ENCODE measurements at places on chromosomes 16 and 17.

- DNase-seq, result no peak
These were observed 17.8 kb downstream of the ZZEF1 start for GRCh38 chr17:4124999-4125398.

GRCh38 chr16:77869997-77870813 lies 81.8 kb downstream of the VAT1L start:
- DNase-seq, result no peak

- no peak for DNase-seq
These were observed 7.9 kb downstream of the ENGASE start for GRCh38 chr17:79082311-79083190.

DNA sequence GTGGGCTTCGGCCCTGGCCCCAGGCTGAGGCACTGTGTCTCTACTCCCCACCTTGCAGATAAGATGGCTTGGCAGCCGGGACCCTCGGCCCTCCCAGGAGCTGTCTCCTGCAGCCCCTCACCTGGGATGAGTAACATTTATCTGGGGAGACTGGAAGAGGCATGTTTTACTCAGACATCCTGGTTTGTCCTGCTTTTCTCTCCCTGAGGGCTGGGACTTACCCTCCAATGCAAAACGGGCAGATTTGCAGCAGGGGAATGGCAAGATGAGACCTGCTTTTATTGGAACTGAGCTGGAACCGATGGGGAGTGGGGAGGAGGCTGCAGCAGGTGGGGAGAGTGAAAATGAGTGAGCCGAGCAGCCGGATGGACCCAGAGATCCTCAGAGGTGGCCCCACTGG lies 27.3 kb upstream of the UBE2G1 start:
- peak; percentile 72 for DNase-seq

GRCh38 chr17:57092779-57093178 lies 7.7 kb downstream of the AKAP1 start:
- DNase-seq, result no peak

- no peak for DNase-seq
These were observed 11.4 kb downstream of the ENGASE start for GRCh38 chr17:79085921-79086551.

DNA sequence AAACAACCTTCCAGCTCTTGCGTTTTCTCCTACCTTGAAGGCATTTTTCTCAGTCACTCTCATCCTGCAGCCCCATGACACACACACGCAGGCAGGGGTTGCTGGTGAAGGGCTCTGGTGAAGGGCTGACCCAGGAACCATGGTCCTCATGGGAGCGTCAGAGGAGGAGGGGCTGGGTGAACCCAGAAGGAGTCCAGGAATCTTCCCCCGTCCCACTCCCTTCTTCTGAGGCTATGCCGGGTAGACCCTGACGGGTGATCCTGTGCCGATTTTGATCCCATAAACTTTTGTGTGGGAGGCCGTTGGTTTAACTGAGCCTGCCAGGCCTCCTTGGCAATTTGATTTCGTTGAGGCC lies 278.4 kb upstream of the FOXF1 start:
- no peak for DNase-seq

DNA sequence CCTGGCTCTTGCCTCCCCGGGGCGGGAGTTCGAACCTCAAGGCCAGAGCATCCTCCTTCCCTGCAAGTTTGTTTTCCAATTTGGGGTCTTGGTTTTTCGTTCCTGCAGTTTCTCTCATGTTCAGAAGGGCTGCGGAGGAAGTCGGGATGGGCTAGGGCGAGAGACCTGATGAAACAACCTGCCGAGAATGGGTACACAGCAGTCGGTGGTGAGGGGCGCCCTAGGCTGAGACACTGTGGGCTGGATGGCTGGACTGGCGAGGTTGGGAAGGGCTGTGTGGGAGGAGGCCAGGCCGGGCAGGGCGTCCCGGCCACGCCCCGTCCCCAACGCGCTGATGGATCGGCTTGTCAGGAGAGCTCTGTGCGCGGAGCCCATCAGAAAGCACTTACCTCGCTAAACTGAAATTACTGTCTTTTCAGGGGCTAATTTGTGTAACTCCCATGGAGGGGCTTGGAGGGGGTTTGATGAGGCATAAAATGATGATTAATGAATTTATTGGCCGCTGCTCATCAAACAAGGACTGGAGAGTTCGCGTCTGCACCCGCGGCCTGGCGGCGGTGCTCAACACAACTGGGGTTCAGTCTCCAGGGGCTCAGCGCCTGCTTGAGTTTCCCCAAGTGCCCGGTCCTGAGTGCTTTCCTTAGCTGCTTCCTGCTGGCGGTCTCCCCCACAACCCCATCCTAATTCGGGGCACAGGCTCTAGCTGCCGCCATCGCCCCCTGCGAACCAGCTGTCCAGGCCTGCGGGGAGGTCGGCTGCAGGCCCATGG lies 9.0 kb downstream of the IRX5 start:
- no peak for DNase-seq

DNA sequence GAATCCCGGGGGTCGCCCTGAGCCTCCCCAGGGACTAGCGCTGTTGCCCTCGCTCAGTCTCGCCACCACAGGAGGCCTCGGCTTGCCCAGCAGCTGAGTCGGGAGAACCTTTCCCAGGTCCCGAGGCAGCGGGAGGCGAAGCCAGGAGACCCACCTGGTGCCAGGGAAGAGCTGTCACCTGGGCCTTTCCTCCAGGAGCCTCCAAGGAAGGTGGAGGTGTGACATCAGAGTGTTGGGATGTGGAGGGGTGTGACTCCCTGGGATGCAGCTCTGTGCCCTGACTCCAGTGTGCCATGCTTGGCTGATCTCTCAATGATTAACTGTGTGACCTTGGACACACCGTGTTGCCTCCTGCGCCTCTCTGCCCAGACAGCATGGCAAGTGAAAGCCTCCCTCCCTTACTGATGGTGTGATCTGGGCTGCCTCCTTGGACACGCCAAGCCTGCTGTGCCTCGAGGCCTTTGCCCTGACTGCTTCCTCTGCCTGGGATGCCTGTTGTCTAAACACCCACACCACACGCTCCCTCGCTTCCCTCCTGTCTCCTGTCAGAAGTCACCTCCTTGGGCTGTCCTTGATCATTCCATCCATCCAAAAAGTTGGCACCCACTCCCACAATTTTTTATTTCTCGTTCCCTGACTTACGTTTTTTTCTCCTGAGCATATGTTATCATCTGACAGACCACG lies 88.0 kb downstream of the CMIP start:
- DNase-seq, result no peak

GRCh38 chr16:46811682-46812081 lies 19.3 kb downstream of the C16orf87 start:
- no peak for DNase-seq

- peak; percentile 36 for DNase-seq
These were observed 271.8 kb downstream of the CPPED1 start for GRCh38 chr16:12531937-12532336.

- peak; percentile 71 for DNase-seq
These were observed 1.6 kb downstream of the ZNF598 start for GRCh38 chr16:2008009-2008526.

GRCh38 chr16:23868136-23868535 lies 32.4 kb downstream of the PRKCB start:
- DNase-seq, result no peak

DNA sequence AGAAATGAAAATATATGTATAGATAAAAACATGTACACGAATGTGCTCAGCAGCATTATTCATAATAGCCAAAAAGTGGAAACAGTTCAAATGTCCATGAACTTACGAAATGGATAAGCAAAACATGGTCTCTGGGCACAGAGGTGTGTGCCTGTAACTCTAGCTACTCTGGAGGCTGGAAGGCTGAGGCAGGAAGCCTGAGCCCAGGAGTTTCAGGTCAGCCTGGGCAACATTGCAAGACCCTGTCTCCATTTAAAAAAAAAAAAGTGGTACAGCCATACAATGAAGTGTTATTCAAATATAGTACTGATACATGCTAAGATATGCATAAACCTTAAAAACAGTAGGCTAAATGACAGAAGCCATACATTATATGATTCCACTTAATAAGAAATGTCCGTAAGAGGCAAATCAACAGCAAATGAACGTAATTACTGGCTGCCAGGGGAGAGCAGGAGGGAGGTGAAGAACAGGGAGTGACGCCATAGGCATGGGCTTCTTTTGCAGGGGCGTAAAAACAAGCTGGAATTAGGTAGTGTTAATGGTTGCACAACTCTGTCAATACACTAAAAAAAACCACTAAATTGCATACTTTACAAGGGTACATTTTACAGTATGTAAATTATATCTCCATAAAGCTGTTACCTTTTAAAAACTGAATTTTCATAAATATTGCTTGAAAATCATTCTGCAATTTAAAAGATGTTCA lies 87.2 kb upstream of the PLEKHM1 start:
- DNase-seq, result no peak

DNA sequence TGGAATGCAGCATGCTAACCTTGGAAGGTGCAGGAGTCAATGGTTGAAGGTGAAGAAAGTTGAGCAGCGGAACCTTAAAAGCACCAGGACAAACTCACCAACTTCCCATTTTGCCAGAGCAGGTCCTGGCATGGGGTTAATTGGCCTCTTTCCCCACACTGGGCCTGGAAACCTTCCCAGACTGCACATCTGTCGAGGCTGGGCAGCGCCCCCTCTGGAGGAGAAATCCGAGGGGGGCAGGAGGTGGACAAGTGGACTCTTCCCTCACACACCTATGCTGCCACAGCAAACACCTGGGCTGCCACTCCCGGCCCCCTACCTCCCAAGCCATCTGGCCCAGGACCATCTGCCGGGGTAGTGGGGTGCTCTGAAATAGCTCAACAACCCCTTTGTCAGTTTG lies 232.4 kb downstream of the CBLN1 start:
- DNase-seq, result no peak

DNA sequence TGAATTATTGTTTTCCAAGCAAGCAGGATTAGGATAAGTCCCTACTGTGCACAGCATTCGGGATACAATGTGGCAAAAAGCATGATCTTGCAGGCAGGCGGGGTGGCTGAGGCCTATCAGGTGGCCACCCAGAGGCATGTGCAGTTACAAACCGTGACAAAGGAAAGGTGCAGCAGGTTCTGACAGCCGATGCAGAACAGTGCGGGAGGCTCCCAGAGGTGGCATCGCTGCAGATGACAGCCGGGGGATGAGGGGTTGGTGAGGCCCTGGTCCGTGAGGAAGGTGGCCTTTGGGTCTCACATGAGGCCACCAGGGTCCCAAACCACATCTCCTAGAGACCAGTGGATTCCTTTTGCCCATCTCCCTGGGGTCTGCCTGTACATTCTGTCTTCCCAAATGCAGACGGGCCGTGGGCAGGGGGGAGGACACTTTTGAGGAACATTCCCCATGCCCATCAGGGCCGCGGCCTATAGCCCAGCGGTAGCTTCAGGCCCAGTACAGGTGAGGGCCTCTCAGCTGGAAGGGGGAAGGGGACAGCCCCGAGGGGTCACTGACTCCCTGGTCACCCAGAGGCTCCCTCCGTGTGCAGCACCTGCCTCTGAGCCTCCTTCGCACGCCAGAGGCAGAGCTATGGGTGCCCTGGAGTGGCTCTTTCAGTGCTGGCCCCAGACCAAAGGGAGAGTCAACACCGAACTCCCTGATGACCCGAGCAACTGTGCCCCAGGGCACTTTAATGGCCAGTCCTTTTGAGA lies 85.1 kb downstream of the SOCS1 start:
- DNase-seq, result no peak

DNA sequence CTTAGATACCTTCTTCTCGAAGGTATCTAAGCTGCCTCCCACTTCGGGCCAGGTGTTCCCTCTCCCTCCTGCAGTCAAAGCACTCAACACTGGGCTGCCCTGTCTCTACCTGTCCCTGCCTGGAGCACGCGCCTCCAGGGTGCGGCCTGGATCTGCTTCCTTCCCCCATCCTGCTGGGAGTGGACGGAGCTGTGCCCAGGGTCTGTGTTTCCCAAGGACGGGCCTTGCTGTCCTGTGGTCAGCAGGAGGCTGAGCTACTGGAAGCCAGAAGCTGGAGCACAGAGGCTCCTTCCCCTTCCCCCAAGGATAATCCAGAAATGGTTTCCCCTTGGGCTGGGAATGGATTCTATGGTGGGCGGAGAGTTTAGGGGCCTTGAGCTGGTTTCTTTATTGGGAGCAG lies 16.7 kb downstream of the LLGL2 start:
- DNase-seq, result no peak

DNA sequence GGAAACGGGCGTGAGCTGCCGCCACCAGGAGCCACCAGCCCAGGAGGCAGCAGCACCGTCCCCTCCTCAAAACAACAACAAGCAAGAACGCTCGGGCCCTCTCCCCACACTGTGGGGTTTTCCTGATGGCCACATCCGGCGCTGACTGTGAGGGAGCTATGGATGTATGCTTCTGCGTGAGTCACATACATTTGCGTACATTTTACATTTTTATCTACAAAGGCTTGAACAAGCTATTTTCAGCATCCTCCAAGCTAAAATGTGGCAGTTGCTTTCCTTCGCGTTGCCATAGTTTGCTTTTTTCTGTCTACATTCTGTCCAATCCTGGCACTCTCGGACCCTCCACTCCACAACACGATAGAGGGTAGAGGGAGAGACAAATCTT lies 2.0 kb upstream of the ABR start:
- no peak for DNase-seq

GRCh38 chr17:50101346-50102163 lies 6.4 kb downstream of the PDK2 start:
- DNase-seq, result no peak

DNA sequence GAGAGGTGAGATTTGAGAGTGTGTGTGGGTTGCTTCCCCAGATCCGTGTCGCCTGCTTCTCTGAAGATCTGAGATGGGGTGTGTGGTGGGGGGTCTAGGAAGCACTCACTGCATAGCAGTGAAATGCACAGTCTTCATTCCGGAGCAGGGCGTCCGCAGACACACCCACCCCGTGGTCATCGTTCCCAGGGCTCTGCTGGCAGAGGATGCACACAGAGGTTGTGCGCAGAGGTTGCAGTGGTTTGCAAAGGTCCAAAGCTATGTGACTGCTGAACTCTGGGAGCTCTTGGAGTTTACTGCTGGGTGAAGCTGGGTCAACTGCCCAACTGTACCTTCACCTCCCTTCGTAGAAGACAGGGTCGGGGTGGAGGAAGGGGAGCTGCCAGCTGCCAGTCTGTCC lies 135.3 kb downstream of the SNX29 start:
- no peak for DNase-seq

DNA sequence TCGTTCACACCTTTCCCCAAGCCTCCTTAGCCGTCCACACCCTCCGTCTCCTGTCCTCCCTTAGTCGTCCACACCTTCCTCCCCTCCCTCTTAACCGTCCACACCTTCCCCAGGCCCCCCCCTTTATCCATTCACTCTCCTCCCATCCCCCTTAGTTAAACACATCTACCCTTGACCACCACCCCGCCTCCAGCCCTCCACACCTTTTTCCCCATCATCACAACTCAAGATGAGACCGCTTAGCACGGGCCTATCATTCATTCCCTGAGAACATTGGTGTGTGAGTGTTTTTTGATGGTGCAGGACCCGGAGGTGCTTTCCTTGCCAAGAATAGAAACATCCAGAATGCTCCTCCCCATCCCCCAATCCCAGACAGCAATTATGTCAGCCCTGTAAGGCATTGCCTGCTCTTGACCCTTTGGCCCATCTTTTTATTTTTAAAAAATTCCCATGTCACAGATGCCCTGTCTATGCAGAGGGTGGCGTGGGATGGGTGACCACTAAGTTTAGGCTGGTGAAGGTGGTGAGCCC lies 1.4 kb downstream of the TENT4B start:
- DNase-seq, result no peak
